ENCODE measurements at places on chromosomes 13 and 19.
A peak's percentile ranks its signal among the peaks of the same experiment; 100 is the strongest.

DNA sequence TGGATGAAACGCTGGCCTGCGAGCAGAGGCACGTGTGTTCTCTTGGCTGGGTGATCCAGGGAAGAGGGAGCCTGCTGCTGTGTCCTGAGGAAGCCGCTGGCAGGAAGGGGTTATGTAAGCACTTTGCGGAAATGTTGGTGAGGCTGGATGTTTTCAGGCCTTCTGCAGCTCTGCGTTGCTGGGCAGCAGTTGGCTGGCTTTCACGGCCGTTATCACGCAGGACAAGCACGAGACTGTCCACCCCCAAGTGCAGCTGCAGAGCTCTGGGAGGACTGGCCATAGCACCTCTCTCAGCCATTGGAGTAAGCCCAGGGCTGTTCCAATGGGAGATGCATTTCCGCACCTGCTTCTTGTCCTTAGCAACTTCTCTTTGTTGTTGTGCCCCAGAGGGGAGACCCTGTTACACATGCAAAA lies 146.9 kb upstream of the SOX21 start:
- DNase-seq: no peak

DNA sequence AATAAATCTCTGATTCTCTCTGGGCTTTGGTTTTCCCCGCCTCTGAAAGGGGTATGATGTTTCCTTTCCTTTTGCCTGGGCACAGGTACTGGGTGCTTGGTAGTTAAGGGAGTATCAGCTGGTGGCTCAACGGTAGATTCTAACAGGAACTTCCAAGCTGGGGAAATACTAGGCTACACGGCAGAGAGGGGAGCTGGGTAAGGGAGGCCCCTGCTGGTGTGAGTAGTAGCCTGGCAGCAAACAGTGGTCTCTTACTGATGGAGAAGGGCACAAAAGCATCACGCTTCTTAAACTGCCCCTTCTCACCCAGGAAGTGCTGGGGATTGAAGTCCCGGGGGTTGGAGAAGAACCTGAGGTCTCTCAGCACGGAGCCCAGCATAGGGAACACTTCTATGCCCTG lies 26.9 kb upstream of the CYP2A7 start:
- no peak for DNase-seq

GRCh38 chr13:31111136-31111535 lies 50.6 kb downstream of the HSPH1 start:
- DNase-seq: no peak

DNA sequence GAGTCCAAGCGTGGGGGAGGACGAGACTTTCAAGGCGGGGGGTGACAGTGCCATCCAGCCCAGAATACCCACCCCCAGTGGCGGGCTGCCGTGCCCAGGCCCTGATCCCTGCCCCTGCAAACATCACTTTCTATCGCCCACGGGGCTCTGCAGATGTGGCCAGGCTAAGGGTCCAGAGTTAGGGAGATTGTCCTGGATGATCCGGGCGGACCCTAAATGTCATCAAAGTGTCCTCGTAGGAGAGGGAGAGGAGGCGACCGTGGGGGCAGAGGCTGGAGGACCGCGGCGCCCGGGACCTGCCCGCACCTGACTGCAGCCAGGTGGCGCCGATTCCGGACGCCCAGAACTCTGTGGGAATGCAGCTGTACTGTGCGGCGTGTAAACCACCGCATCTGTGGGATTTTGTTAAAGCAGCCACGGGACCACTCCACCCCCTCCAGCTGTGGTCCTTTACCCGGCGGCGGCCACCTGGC lies 32.4 kb downstream of the GJA3 start:
- DNase-seq: no peak

DNA sequence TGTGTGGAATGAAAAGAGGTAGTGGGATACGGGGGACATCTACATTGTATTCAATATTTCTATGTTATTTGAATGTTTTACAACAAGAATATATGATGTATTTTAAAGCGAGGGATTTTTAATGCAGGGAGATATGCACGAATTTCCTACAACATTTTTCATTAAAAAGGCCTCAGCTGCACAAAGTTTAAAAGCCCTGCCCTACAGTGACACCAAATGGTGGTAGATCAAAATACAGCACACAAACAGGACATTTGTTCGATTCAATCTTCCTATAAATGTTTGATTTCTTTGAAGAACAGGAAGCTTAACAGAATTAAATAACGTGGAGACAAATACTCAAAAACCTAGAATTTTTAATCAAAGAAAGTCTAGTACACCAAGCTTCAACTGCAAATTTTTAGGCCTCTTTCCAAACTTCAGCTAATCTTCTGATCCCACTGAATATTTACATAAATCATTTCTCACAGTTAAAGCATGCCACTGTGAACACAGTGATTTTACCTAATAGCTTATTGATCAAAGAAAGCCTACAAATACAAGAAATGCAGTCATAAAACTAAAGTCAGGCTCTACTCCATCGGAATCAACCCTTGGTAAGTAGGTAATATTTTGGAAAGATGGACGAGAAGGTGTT lies 257.2 kb downstream of the DIAPH3 start:
- no peak for DNase-seq

DNA sequence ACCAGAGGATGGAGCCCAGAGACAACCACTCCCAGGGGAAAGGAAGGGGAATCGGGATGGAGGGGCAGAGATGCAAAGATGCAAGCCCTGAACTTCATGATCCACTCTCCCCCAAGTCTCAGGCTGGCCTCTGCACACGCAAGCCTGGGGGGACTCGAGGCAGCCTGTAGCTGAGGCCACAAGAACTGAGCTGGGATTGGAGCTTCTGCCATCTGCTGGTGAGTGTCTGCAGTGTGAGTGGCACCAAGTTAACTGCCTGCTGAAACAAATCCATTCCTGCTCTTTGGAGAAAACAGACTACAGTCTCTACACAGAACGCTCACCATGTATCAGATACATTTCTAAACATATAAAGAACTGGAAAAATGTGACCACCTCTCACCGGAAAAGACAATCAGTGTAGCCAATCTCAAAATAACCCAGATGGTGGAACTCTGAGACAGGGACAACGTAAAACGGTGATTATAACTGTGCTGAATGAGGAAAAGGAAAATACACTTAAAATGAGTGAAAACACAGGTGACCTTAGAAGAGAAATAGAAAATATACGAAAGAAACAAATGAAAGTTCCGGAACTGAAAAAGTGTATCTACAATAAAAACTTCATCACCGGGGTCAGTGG lies 62.1 kb downstream of the KLF2 start:
- peak; percentile 64 for DNase-seq
